AG10803 (cell line): ENCODE measurements at places on chromosomes 12 and 14.
A peak's percentile ranks its signal among the peaks of the same experiment; 100 is the strongest.

DNA sequence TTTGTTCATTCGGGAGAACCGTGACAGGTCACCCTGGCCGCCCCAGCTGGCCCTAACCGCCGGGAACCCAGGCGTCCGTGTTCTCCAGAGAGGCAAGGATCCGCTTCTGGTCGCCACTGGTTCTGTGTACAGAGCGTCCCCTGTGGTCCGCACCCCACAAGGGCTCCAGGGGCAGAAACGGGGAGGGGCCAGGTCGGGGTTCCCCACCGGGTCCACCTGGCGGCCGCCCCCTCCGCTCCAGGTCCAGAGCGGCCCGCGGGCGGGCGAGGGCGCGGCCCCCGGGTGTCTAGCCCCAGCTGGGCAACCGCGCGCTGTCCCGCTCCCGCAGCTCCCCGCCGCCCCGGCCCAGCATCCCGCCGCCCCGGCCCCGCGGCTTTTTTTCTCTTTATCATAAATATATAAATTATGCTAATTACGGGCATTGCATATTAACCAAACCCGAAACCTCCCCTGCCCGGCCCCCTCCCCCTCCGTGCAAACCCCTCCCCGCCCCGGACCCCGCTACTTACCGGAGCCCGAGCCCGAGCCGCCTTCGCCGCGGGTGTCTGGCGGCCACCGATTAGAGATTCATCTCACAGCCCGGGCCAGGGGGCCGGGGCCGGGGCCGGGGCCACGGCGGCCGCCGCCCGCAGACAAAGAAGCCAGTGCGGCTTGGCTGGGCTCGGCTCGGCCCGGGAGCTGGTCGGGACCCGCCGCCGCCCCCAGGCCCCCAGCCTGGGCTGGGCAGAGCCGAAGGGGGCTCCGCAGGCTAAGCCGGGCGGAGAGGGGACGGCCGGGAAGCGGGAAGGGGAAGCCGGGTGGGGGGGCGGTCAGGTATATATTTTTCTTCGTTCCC is 512 bp downstream of the POU6F1 start:
- no peak for DNase-seq

GRCh38 chr12:65565601-65566560 is 258.4 kb upstream of the HMGA2 start:
- peak; percentile 98 for DNase-seq

GRCh38 chr12:47408171-47408871 is 297.5 kb downstream of the RPAP3 start:
- no peak for DNase-seq

GRCh38 chr14:55514819-55515490 is 65.1 kb upstream of the KTN1 start:
- peak; percentile 65 for DNase-seq

DNA sequence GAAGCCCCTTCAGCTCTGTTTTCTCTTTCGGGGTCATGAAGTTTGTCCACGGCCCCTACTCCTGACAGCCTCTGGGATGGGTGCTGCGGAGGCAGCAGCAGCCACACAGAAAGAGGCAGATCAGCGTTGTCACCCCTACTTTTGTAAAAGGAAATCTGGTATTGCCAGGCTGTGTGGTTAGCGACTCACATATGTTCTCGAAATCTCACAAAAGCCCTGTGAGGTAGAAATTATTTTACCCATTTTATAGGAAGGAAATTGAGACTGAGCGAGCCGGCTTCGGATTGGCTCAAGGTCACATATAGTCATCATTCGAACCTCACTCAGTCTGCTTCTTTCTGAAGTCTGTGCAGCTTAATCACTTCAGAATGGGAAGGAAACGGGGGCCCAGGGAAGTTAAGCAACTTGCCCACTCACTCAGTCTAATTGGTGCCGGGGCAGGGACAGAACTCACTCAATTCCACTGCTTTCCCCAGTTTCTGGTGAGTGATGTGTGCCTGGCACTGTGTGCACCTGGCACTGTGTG is 1.1 kb upstream of the CKAP4 start:
- peak; percentile 66 for DNase-seq

DNA sequence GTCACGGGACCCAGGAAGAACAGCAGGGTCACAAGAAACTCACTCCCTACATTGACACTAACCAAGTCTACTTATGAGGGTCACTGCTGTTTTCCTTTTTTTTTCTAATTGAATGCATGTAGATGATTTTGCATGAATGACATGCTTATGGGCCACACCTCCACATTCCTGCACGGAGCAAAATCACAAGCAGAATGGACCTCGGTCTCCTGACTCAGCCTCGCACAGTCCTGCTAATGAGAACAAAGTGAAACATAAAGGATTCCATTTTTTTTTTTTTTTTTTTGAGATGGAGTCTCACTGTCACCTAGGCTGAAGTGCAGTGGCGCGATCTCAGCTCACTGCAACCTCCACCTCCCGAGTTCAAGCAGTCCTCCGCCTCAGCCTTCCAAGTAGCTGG is 12.3 kb downstream of the SCARB1 start:
- DNase-seq = no peak

GRCh38 chr12:26953447-26953846 is 15.2 kb downstream of the FGFR1OP2 start:
- DNase-seq = peak; percentile 40

DNA sequence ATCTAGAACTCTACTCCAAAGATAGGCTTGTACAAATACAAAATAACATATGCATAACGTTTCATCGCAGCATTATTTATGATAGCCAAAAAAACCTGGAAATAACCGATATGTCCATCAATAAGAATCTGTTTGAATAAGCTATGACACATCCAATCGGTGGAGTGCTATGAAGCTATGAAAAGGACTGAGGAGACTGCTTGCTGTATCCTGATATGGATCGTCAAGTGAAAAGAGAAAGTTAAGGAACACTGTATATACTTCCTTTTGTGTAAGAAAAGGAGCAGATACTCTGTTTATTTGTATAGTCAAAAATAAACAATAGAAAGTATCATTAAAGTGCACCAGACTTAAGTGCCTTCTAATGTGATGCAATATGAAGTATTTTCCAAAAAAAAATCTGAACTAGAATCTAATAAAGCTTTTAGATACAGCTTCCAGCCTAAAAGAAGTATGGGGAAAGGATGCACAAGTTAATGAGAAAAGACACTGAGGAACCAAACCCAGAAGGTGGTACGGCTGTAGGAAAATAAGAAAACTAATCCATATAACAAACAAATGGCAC is 645 bp upstream of the KLHDC1 start:
- DNase-seq = no peak

DNA sequence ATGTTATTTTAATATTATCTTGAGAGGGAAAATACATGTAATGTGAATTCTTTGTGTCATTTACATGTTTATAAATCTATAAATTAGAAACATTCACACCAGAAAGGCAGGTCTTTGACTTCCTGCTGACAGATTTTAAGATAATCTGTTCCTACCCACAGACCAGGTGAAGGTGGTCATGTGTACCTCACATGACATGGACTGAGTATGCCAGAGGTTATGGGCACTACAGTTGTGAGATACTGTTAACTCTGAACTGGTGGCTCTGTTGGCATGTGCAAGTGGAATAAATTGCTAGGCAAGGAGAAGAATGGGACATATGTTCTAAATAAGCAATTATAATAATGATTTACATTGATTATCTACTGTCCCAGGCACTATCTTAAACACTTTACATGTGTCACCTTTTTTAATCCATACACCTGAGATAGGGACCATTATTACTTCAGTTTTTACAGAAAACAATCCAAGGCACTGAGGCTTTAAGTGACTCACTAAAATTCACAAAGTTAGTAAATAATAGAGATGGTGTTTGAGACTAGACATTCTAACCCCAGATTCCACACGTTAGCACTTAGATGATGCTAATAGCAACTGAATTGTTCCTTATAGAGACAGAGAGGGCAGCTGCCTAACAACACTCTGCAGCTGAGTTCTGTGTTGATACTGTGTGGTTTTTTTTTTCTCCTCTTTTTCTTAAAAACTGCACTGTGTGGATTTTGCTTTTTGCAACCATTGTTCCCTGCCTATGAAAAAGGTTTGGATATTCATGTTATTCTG is 23.8 kb downstream of the SLC16A7 start:
- DNase-seq = no peak

DNA sequence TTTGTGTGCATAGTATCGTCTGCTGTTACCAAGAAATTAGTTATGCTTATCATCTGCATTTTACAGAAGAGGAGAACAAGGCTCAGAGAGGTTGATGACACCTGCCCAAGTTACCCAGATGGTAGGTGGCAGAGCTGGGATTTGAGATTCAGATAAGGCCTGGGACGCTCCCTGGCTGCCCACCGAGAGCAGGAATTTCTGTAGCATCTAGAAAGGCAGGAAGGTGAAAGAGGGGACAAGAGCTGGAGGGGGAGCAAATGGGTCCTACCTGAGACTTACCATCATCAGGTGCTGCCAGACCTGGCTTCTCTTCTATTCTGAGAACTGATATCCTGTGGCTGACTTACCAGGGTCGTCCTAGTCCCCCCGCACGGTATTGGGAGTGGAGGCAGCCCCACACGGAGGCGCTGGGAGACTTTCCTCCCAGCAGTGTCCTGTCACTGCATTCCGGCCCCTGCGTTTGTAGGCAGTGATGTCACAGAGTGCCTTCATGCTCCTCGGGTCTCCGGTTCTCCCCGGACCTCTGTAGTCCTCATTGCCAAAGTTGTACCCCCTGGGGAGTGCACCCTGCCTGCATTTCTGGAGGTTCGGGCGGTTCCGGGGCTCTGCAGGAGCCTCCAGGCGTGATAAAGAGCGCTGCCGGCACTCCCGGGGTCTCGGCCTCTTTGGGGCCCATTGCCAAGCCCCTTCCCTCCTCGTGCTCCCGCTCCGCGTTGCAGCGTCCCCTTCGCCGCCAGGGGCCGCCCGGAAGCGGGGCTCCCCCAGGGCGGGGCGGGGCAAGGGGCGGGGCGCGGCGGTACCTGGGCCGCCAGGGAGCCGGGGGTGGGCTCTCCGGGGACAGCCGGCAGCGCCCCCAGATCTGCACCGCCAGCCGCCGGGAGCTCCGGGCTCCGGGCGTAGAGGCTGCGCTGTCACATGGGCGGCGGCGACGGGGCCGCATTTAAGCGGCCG is at the start of gene CABP1:
TSS of gene CABP1 (plus strand) at position 856 of the 951 bp plus-strand sequence. CDS start at position 916, 60 bp downstream.
- no peak for DNase-seq

GRCh38 chr12:34289431-34290380 is 267.4 kb downstream of the ALG10 start:
- no peak for DNase-seq

DNA sequence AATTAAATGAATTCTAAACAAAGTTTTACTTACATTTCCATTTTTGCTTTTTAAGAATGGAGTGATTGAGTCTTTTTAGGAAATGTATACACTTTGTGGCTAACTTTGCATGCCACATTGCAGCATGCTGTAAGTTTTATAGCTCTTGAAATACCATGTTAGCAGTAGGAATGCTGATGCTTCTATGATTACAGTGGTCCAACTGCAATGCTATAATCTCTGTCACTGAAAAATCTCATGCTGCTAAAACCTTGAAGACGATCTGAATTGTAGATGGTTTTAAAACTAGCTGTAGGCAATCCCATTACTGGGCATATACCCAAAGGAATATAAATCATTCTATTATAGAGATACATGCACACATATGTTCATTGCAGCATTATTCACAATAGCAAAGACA is 127.6 kb downstream of the WIF1 start:
- DNase-seq = no peak

GRCh38 chr12:64598831-64599230 is 11.5 kb upstream of the RASSF3 start:
- no peak for DNase-seq

DNA sequence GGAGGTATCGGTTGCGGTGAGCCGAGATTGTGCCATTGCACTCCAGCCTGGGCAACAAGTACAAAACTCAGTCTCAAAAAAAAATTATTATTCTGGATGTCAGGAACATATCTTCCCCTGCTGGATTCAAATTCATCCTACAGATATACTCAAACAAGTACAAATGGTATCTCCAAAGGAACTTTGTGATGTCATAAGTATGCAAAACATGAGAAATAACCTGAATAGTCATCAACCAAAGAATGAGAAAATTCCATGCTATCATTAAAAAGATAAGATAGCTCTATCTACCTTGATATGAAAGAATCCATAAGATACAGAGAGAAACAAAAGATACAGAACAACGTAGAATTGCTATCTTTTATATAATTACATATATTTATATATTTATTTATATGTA is 67.7 kb downstream of the EEA1 start:
- DNase-seq = no peak

DNA sequence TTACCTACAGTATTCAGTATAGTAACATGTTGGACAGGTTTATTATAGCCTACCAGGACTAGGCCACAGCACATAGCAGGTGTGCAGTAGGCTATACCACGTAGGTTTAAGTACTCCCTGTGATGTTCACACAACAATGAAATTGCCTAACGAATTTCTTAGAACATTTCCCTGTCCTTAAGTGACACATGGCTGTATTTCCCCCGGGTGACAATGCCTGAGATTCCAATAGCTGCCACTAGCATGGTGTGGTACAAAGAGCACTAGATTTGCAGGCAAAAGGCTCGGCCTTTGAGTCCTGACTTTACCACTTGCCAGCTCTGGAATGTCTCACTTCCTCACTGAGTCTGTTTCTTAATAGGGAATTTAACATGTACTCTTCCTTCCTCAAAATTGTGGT is 19.7 kb downstream of the PTPN21 start:
- peak; percentile 25 for DNase-seq
